ENCODE measurements at places on chromosomes 5 and 9.

DNA sequence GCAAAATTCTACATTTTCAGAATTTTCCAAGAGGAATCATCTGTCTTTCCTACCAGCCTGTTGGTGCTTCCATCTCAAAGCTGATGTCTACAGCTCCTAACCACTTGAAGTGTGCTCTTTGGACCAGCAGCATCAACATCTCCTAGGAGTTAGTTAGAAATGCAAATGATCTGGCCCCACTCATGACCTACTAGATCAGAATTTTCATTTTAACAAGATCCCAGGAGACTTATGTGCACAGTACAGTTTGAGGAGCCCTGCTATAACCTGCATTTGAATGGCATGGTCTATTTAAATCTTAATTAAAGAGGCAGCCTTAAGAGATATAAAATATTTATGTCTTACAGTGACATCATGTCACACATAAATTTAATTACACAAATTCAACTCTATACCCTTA lies 33.8 kb downstream of the ITK start:
- DNase-seq: no peak

- DNase-seq: no peak
Measured at GRCh38 chr5:23411200-23411599, 96.2 kb upstream of the PRDM9 start.

DNA sequence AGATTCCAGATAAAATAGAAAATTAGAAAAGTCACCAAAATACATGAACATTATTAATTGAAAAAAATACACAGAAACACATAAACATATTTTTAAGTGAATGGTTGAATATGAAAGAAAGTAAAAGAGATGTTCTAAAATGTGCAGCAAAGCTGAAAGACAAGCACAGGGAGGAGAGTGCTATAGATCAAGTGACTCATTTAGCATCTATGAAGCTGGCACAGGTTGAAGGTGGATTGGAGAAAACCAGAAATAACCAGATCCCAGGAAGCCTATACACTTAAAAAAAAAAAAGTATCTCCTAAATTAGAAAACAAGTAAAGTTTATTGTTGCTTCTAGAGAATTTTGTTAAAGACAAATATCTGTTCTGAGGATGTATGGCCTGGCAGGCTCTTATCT lies 338.9 kb downstream of the CDH12 start:
- no peak for DNase-seq

DNA sequence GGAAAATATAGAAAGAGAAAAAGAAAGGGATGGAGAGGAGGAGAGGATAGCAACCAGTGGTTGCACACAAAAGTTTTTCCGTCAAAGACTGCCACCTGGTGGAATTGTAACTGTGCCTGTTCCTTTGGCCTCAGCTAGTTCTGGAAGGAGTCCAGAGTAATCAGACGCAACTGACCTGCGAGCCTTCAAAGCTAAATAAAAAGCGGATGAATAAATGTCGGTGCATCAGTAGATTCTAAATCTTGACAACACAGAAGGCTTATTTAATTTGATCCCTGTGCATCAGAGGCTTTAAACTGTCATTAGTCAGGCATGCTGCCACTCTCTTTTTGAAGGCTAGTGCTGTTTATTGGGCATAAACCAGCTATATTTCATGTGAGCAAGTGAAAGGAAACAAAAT lies 132.9 kb upstream of the ACO1 start:
- DNase-seq: no peak

DNA sequence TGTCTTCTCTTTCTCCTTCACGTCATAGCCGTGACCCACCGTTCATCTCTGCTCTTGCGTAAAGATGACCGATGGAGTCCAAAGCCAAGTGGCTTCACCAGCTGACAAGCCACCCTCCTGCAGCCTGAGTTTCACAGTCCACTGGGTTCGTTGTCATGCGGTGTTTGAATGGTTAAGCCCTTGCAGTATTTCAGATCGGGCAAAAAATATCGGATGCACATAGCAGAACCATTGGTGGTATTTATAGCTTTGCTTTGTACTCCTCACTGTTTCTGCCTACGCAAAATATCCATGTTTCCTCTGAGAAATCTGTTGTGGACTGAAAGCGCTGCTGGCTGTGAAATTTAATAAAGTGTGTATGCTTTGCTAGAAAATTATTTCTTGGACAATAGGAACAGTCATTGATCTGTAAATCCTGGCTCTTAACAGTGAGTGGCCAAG lies 34.5 kb upstream of the NCS1 start:
- no peak for DNase-seq

GRCh38 chr5:168892618-168893186 lies 313.5 kb upstream of the PANK3 start:
- no peak for DNase-seq

DNA sequence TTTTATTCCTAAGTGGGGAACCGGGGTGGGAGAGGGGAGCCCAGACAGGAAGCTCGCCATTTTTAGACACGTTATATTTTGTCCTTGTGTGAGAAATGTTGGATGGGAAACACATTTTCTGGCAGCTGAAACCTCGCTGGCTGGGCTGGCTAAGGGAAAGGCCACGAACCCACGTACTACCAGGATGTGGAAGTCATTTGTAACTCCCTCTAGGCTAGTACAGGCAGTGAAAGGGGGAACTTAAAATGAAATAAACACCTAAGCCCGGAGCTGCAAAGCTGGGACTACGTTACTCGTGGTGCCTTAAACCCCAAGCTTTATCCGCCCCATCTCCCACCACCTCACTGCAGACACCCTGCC lies 42.5 kb downstream of the TMEM174 start:
- DNase-seq: no peak

DNA sequence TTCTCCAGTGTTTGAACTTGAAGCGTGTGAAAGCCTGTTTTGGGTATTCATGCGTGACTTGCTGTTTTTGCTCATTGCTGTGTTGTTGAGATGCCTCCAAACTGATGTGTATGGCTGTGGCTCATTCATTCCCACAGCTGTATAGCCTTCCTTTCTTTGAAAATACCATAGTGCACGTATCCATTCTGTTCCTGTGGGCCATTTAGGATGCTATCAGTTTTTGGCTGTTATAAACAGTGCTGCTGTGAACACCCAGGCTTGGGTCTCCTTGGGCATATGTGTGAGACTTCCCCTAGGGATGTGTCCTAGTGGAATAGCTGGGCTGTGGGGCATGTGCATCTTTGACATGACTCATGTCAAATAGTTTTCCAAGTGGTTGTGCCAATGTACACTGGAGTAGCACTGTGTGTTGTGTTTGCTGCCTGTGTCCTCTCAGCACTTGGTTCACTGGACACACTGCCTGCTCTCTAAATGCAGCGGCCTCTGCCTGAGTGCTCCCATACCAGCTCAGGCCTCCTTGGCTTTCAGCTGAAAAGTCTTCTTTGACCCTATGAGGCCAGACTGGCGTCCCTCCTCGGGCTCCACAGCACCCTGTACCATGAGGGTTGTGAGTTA lies 102.6 kb upstream of the TBC1D2 start:
- peak; percentile 70 for DNase-seq

DNA sequence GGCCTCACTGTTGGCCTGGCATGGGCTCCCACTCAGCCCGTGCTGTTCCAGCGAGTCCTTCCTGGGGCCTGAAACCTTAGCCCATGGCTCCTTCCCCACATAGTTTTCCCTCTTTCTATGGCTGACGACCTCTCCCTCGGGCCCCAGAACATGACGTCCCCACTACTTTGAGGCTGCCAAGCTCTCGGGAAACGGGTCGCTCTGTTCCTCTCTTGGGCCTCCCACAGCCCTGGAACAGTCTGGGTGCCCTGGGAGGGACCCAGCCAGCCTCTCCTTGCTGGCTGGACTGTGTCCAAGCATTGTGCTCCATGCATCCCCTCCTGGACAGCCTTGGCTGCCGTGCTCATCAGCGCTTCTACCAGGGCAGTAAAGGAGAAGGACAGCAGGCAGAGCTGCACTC lies 118.3 kb downstream of the SYK start:
- DNase-seq: no peak

DNA sequence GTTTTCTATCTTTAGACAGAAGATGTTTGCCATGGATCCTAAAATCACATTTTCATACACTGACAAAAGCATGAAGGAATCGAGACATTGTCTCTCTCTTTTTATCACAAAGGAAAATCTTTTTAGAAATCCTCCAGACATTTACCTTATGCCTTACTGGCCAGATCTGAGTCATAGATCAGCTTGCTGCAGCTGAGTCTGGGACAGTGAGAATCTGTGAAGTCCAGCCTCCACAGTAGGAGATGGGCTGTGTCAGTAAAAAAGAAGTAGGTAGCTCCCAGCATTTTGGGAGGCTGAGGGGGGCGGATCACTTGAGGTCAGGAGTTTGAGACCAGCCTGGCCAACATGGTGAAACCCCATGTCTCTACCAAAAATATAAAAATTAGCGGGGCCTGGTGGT lies 333.4 kb upstream of the ZNF462 start:
- DNase-seq: no peak

GRCh38 chr9:132806306-132806705 lies 71.8 kb downstream of the AK8 start:
- DNase-seq: no peak

DNA sequence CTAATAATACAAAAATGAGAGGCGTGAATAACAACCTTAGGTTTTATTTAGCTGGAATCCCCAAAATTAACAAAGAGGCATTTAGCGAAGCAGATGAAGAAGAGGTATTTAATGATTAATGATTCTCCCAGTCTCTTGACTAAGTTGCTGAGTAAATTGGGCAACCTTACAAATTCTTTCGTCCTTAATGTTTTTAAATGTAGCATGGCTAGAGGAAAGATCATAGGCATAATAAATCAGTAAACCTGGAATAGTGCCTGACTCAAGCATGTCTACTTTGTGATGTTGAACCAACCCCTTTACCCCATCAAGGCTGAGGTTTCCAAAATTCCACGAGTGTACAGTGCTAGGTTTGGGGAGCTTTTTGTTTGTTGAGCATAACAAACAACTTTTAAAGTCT lies 7.9 kb downstream of the BHMT start:
- no peak for DNase-seq

GRCh38 chr5:56168066-56168478 lies 65.1 kb downstream of the ANKRD55 start:
- DNase-seq: no peak

DNA sequence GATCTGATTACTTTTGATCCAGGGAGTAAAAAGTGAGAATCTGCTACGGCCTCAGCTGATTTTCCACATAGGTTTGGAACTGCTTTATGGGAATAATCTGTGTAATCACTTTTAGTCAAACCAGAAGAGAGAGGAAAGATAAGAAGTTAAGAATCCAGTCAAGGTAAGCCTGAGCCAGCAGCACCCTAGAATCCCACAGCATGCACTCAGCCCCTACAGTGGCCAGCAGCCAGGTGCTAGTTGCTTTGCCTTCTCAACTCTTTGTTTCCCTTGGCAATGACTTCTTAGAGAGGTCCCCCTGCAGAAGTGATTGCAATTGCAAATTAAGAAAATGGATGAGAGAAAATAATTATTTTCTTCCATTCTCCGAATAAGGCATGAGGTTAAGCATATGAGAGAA lies 59.7 kb upstream of the TMED7 start:
- no peak for DNase-seq

GRCh38 chr5:97125125-97125683 lies 17.2 kb downstream of the LIX1 start:
- no peak for DNase-seq

GRCh38 chr5:150596826-150597225 lies 43.6 kb upstream of the SYNPO start:
- no peak for DNase-seq

DNA sequence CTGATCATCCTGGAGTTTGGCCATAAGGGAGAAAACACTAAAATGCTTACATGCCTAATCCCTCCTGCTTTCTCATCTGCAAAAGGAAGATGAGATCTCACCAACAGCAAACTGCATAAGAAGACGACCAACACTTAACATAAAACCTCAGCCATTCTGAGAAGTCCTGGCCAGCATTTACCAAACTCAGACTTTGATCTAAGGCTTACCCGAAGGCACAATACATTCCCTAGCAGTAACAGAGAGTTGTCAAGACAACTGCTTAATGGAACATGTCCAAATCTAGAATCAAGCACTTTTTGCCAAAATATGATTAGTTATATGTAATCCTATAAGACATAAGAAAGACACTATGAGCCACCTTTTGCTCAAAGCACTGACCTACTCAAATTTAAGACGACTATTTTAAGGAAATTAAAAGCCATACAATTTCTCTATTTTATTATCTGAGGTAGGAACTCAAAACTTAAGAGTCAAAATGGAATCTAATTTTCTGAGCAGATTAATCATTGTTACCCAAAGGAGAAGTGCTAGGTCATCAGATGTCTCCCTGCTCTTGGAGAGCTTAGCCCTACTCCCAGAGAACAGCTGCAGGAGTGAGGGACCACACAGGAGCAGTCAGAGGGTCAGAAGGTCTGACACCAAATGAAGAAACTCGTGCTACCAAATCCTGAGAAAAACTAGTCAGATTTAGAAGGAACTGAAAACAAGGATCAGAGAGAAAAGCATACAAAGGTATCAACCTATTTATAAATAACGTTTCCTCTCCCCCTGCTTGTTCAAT lies 39.3 kb downstream of the EPB41L4A start:
- DNase-seq: no peak

DNA sequence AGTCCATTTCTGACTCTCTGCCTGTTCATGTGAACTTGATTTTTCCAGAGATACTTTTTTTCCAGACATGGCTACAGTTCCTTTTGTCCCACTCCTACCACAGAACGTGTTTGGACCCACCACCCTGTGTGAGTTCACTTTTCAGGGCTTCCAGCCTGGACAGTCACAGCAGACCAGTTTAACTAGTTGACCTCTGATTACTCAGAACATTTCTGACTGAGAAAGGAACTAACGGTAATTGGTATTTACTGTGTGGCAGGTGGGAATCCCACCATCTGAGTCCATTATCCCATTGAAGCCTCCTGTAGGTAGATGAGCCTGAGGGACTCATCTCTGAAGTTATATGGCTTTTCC lies 210.1 kb downstream of the GOLPH3 start:
- DNase-seq: no peak

- DNase-seq: no peak
Measured at GRCh38 chr9:93065135-93065720, 6.7 kb downstream of the SUSD3 start.

- no peak for DNase-seq
Measured at GRCh38 chr5:69504036-69504435, 11.4 kb downstream of the OCLN start.

DNA sequence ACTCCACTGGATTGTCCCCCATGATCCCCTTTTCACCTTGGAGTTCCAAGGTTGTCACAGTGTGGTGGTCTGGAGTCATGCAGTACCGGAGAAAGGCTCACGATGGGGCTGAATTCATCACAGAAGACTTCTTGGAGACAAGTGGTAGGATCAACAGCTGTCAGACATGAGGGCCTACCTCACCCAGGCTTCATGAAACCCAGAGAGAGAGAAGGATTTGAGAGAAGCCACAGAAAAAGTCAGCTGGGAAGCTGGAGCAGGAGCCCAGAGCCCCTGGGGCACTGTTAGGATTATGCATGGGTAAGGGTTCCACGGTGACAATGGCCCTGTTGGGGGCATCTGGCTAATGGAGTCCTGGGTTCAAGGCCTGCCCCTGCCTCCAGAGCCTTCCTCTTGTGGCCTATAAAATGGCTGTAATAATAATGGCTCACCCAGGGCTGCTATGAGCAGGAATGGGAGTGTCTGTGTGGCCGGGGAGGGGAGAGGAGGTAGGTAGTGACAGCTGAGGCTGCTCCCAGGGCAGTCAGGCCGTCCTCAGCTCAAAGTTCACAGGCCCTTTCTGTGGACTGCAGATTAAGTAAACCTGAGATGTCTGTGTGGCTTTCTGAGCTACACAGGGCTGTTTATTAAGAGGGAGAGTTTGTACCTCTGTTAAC lies 910 bp downstream of the TRIM14 start:
- peak; percentile 37 for DNase-seq

- DNase-seq: no peak
Measured at GRCh38 chr5:80958616-80959015, 1.5 kb upstream of the RASGRF2 start.

GRCh38 chr5:107436201-107436600 lies 234.5 kb downstream of the EFNA5 start:
- DNase-seq: no peak

GRCh38 chr5:56601641-56602071 lies 213.7 kb upstream of the MAP3K1 start:
- DNase-seq: no peak
